ENCODE measurements at places on chromosomes 4 and X.

GRCh38 chrX:114959729-114960128 is 57.7 kb downstream of the IL13RA2 start:
- DNase-seq, result no peak

- no peak for DNase-seq
Measured at GRCh38 chr4:872241-872981, 46.5 kb upstream of the CPLX1 start.

DNA sequence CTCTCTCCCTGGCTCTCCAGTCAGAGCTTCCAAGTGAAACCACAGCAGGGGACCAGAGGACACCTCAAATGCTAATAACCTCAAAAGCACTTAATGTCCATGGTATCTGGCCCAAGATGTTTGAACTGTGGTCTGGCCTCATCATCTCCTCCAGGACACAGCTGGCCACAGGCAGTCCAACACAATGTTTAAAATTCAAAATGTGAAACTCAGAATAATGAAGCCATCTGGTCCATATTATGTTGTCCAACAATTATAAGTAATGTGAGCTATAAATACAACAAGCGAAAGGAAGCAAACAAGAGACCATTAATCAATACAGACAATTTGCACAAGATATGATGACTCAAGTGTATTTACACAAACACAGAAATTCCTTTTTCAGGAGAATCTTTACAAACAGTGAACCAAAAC is 90.7 kb upstream of the S100G start:
- DNase-seq, result no peak

- DNase-seq, result no peak
Measured at GRCh38 chr4:141912831-141913230, 276.4 kb downstream of the IL15 start.

DNA sequence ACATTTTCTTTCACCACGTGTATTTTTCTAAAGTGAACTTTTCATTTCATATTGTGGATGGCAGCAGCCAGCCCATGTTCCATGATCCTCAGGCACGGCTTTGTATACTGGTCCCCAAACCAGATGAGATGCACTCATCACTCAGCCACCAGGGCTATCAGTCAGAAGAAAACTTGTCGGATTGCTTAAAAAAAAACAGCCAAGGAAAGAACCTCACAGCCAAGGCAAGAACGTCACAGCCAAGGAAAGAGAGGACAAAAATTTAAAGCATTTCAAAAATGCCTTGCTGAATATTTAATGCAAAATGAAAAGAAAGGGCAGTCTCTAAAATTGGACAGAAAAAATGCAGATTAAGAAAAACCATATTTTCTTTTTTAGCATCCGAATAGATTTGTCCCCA is 333.3 kb downstream of the PDGFC start:
- no peak for DNase-seq

DNA sequence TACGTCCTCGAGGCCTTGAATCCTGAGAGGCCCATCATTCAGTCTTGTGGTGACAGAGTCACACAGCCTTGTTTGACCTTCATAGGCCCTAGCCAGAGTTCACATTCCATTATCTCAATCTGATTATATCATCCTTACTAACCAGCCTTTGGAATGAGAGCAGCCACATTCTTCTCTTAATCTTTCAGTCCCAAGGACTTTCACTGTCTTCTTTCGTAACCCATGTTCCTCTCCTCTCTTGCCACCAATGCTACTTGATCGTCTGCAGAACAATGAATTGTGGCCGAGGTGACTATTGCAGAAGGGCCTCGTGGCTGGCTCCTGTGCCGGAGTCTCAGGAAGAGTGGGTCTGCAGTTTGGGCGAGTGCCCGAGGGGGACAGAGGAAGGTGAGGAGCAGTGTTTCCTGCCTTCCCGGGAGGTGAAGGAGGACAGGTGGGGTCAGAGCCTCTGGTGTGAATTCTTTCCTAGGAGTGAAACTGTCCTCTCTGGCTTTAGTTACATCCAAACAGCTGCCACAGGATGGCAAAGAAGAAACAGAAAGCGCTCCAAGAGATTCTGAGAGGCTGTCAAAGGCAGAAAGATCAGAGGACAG is 94.6 kb downstream of the LIMCH1 start:
- DNase-seq, result no peak

DNA sequence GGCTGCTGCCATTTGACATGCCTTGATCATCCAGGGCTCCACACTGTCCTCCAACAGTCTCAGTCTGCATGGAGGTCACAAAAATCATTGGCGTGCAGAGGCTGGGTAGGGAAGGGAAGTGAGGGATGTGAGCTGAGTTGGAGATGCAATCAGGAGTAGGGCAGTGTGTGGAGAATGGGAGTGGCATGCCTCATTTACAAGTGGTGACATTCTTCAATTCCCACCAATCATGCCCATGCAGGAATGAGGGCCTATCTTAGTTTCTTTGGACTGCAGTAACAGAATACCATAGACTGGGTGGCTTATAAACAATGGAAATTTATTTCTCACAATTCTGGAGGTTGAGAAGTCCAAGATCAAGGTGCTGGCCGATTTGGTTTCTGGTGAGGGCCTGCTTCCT is 94.9 kb upstream of the PJA1 start:
- no peak for DNase-seq

DNA sequence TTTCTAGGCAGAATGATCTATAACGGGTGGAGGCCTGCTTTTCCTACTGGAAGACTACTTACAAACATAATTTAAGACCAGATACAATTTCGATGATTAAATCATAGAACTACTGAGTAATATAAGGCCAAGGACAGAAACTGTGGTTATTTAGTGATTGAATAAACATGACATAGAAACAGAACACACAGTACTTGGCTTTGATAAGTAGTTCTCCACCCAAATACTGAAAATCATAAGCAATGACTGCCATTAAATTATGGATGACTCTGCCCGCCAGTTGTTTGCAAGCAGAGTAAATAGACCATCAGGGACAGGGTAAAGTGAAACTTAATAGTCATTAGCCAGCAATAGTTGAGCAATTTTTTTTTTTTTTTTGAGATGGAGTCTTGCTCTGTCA is 17.2 kb upstream of the SMIM14 start:
- DNase-seq, result no peak
